ENCODE measurements at places on chromosomes 12 and 14.

DNA sequence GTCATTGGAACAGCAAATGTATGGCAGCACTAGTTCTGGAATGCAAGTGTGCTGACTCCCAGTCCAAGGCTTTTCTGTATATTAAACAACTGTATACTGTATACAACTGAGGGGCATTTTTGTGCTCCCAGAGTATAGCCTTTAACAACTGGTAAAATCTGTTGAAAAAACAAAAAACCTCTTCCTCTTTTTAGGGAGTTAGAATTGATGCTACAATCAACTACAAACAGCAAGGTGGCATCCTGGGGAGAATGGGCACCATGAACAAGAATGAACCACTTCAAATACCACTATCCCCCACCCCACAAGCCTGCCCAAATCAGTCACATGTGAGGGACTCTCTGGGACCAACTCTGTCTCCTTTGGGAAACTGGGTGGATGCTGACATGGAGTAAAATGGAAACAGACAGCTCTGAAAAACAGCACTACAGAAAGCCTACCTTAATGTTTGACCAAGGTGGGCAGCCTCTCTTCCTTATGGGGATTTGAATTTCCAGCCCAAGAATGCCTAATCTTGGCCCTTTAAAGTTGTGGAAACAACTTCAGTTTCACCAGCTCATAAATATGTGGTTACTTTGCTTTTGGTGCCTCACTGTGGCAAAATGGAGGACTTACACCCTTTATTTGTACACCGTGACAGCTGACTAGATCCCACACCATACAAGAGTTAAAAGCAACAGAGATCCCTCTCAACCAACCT lies 7.5 kb downstream of the VTI1B start:
- peak; percentile 4 for DNase-seq

- DNase-seq = no peak
These were observed 19.8 kb downstream of the RTL1 start for GRCh38 chr14:100883789-100884101.

DNA sequence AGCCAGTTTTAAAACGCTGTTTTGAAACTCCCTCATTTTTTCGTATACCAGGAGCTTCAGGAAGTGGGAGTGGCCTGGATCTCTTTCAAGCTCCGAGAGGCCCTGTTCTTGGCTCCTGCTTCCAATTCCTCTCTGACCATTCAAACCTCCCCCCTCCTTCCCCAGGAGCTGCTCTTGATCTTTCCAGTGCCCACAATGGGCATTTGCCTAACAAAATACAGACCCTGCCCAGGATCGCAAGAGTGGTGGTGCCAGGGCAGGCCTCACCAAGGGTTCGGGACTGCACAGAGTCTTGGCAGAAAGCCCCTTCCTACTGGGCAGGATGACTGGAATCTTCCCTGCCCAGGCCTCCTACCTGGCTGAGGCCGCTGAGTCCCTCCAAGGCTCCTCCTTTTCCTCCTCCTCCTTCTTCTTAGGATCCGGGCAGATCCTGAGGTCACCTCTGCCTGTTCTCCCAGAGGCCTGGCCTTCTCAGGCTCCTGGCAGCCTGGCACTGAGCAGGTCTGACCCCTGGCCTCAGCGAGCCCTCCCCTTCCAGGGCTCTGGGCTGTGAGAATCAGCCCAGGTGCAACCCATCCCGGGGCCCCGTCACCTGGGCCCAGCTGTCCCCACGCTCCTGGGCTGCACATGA lies 46.9 kb upstream of the NOS1 start:
- no peak for DNase-seq

DNA sequence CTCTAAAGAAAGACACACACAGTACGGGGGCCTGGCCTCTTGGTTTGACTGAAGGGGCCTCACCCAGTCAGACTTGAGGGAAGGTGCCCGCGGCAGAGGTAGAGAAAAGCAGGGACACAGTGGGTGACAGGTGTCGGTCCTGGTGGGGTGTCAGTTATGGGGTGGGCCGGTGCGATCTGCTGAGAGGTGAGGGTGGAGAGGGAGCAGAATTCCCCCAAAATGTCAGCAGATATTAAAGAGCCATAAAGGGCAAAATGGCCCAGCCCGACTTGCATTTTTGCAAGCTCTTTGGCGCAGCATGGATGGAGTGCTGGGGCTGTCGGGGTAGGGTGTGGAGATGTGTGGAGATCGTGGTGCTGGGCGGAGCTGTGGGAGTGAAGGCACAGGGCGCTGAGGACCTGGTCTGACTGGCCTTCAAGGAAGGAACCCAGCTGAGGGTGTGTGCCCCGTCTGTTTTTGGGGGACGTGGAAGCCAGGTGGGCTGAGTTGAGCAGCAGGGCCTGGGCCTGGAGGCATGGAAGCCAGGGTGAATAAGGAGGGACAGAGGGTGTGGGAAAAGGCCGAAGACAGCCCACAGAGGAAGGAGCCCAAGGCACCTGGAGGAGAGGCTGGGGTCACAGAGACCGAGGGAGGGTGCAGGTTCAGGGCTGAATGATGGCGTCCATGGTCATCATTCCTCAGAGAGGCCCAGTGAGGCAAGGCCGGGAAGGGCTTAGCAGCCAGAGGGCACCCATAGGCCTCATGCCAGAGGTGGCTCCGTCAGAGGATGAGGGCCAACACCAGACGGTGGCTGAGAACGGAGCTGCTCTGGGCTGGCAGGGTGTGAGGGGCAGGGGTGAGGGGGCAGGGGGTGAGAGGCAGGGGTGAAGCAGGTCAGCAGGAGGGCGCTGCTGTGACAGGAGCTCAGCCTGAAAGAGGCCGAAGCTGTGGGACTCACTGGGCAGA lies 48.2 kb upstream of the DYNC1H1 start:
- DNase-seq = no peak

GRCh38 chr12:120265473-120266179 lies at the start of gene PXN:
PXN (minus strand) TSS chr12:120265730; CDS start chr12:120265629, 101 bp downstream.
- peak; percentile 69 for DNase-seq

DNA sequence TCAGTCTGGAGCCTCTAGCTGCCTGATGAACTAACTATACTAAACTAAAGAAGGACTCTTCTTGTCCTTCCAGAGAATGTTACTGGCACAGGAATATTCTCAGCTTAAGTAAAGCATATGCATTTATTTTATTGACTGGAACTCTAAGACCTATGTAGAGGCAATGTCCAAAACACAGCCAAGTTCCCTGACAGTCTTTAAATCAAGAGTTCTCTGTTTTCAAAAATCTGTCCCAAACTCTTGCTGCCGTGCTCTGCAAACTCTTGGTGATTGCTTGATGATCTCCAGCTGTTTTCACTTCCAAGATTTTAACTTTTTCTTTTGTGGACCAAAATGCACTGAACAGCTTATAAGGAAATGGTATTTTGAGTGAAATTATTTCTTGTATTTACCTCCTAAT lies 67.5 kb upstream of the DAAM1 start:
- DNase-seq = no peak

DNA sequence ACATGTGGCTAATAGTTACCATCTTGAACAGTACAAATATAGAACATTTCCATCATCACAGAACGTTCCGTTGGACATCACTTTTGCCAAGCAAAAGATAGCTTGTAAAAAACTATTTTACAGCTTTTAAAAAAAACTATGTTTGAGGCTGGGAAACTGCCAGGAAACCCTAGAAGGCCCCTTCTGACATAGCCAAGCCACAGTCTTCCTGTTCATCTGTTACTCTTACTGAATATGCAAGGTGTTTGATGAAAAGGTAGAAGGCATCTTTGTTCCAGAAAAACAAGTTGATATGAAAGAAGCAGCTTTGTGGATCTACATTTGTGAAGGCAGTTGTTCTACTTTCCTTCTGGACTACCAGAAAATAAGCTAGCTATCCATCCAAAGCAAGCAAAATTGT lies 23.6 kb upstream of the WNK1 start:
- no peak for DNase-seq

- DNase-seq = no peak
These were observed 663 bp downstream of the WASHC3 start for GRCh38 chr12:102061096-102061559.

DNA sequence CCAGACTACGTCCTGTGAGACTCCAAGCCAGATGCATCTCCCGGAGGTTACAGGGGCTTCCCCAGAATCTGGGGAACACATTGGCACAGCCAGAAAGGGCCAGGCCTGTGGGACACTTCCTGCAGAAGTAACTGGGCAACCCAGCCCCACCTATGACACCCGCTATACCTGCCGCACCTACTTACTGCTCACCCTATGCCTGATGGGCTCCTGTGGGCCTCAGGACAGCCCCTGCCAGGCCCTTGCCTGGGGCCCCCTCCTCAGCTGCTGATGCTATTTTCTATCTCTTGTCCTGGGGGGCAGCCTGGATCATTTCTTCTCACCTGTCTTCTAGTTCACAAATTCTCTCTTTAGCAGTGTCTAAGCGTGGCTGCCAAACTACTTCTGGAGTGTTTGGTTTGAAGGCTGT lies 28.7 kb downstream of the JAG2 start:
- no peak for DNase-seq

DNA sequence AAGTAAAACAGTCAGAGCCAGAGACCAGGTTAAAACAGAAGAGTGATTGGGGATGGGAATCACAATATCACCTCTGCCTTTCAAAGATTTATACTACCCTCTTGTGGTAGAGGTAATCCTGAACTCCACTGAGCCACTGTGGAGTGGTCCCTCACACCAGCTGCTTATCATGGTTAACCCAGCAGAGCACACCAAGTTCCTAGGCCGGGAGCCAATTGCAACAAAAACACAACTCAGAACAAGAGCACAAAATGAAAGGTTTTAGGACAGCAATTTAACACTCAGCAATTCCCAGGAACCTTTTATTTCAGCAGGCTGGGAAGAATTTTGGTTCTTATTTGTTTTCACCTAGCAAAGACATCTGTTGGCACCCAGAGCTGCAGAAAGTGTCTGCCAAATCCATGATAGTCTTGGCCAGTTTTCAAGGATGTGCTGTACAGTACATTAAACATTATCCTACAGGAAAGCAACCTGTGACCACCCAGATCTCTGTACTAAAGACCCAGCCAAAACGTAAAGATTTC lies 220.5 kb upstream of the ATXN7L3B start:
- DNase-seq = peak; percentile 38

- DNase-seq = no peak
These were observed 354.7 kb upstream of the TMTC1 start for GRCh38 chr12:30138483-30138882.

GRCh38 chr12:90261283-90261682 lies 552.6 kb upstream of the ATP2B1 start:
- DNase-seq = no peak
